SHP77 treated with DMSO at 0.1 percent for 48 hours (cell line): ENCODE measurements at places on chromosomes 2 and 18.

DNA sequence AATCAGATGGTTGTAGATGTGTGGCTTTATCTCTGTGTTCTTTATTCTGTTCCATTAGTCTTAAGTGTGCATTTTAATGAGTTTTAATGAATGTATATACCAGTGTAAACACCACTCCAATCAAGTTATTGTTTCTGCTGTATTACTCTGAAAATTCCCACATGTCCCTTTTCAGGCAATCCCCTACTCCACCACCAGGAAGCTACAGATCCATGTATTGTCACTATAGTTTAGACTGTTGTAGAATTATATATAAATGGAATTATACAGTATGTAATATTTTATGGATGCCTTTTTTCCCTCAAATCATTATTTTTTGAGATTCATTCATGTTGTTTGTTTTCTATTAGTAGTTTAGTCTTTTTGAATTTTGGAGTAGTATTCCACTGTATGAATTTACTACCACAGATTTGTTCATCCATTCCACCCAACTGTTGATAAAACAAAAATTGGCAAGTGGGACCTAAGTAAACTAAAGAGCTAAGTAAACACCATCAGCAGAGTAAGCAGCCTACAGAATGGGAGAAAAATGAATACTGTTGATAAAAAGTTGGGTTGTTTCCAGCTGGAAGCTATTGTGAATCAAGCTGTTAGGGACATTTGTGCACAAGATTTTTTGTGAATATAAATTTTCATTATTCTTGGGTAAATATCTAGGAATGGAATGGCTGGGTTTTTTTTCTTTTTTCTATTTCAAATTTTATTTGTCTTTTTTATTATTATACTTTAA, 262.0 kb downstream of the CAMKMT start:
- no peak for DNase-seq

DNA sequence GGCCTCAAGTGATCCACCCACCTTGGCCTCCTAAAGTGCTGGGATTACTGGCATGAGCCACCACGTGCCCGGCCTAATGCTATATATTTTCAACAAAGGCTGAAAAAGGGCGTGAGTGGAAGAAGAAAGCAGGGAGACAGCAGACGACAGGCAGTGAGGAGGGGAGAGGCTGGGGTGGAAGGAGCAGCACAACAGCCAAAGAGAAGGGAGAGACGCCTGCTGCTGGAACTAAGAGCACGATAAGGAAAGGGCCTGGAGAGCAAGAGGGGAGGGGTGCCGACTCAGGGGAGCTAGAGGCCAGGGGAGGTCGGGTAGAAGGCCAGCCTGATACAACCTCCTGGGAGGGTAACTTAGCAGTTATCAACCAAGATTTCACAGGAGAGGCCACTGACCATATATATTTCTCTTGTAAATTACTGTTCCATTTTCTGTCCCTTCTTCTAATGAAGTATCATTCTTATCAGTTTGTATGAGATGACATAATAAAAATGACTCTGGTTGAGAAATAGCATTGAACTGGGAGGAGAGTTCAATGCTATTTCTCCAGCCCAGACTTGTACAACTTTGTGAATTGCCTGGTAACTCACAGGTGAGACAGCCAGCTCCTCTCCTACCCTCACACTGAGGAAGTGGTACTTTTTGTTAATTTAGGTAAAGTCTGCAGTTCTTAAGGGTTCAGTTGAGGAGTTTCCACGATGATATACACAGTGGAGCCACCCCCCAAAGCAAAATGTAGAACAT, 5.8 kb upstream of the RNU4ATAC start:
- DNase-seq, result no peak

DNA sequence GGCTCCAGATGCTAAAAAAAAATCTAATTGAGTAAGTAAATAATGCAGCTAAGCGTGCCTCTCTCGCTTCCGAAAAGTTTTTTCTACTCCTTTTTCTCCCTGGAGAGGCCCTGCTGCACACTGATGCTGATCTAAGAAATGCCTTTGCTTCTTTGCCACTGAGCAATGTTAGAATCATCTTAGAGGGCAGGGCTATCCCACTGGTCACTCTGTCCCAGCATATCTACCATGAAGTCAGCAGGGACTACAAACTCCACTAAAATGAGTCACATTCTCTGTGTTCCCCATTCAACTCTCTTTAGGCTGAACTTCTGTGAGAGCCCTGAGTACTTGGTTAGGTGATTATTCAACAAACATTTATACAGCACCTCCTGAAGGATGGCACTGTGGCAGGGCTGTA, 127.6 kb upstream of the LYPD1 start:
- no peak for DNase-seq

GRCh38 chr18:43248610-43249249, 28.6 kb downstream of the SYT4 start:
- DNase-seq, result no peak

- DNase-seq, result peak; percentile 5
Observed at GRCh38 chr2:20322527-20323300, 27.9 kb downstream of the PUM2 start.

GRCh38 chr18:60067426-60068210, 167.8 kb downstream of the PMAIP1 start:
- DNase-seq, result no peak

- no peak for DNase-seq
Observed at GRCh38 chr2:16005389-16005788, 65.0 kb downstream of the MYCN start.

DNA sequence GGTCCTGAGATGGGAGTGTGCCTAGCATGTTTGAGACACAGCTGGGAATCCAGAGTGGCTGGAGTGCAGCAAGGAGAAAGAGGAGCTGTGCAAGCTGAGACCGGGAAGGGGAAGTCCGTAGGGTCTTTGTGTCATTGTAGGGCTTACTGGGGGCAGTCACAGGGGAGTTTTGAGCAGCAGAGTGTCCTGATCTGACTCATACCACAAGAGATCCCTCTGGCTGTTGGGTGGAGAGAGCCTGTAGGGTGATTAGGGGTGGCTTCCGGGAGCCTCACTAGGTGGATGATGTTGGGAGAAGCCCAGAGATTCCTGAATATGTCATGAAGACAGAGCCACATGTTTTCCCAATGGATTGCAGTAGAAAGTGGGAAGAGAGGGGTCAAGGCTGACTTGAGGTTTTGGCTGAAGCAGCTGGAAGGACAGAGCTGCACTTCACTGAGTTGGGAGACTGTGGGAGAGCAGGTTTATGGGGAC, 30.9 kb downstream of the FHOD3 start:
- no peak for DNase-seq

- no peak for DNase-seq
Observed at GRCh38 chr2:123808243-123808642, 216.8 kb upstream of the CNTNAP5 start.

DNA sequence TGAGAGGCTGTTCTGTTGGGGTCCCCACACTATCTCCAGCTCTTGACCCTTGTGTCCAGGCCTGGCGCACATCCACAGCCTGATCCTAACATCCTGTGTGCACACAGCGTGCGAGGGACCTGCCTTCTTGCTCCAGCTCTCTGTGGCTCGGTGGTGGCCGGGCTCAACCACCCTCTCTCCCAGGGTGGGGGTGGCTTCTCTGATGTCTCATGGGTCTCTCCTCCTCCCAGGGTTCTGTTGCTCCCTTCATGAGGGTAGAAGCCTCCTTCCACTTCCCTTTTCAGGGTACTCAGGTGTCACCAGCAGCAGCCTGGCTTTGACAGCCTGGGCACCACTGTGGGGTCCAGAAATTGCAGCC, 196.9 kb upstream of the RAB6C start:
- DNase-seq, result no peak
